ENCODE measurements at places on chromosomes 1 and 21. TPM values are rescaled to one million over a fixed set of nuclear protein-coding genes. Genes with fewer than 3 reads are reported as not detected.

GUK1 gene
- 376 TPM for total RNA-seq

POU3F1 gene
- total RNA-seq: not detected

PPM1J gene
- 2.8 TPM for total RNA-seq

PODN gene
- total RNA-seq: not detected

TMEM39B gene
- total RNA-seq: 27.7 TPM

RXRG gene
- not detected for total RNA-seq

DNA sequence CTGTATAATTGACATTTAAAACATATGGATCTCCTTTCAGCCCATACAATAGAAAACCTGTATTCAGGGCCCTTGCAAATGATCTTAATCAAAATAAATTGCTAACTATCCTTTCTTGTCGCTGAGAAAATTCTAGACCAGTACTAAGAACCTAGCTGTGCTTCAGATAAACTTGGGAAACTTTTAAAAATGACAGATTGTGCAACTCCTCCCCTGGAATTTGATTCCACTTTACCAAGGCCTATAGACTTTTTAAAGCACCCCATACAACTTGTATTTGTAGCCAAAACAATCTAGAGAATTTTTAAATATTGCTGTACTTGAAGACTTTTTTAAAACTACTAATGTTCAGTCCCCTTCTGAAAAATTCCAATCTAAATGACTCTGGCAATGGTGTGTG, 51.6 kb downstream of the ZNF644 start:
- DNase-seq: no peak

- DNase-seq: peak; percentile 44
These were observed 48.6 kb downstream of the HIVEP3 start for GRCh38 chr1:41870076-41870562.

DNA sequence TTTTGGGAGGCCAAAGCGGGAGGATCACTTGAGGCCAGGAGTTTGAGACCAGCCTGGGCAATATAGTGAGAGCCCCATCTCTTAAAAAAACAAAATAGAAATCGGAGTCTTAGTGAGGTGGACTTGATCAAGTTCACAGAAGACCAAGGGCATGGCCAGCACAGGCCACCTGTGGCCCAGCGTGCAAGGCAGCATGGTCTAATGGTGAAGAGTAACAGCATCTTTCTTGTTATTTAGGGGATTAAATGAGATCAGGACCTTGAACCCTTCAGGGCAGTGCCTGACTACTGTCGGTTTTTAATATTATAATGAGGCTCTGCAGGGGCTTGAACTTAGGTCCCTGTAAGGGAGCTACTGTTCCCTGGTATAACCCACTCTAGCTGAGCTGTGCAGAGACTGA, 38.5 kb downstream of the EIF2D start:
- no peak for DNase-seq

GRCh38 chr1:117632269-117633067, 26.6 kb downstream of the TENT5C start:
- DNase-seq: no peak

DNA sequence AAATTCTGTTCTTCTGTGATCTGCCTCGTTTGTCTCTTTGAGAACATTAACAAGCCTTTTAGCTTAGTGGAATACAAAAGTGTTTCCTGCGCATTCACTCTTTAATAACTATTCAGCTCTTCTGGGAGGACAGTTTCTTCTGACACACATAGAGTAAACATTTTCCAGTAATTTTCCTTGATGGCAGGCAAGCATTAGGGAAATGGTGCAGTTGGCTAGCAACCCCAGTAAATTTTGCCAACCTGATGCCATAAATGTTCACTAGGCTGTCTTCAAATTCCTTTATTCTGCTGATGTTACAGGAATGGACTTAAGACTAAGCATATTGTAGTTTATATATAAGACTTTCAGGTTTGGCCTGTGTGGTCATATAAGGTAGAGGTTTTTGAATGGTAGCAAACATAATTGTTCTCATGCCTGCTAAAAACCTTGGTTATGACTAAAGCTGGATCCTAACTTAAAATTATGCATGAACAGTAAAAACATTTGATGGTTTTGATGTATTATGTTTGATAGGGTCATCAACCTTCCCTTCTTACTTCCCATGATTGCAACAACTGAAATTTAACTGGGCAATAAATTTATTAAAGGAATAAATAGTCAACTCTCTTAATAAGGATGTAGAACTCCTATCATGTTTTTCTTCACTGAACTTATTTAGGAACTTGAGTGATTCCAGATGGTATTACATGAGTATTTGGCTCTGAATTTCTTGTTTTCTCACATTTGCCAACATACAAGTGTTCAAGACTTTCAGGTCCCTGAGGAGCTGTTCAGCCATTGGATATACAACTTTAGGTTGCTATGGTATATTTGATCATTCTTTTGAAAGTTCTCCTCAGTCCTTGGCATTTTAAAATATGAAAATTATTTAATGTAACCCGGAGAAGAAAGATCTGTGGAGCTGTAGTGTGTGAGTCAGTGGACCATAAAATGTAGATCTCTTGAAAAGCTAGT, 223.4 kb downstream of the FMN2 start:
- no peak for DNase-seq

- no peak for DNase-seq
These were observed 488.2 kb downstream of the OMA1 start for GRCh38 chr1:58058323-58058722.

GRCh38 chr1:226063224-226063976, 884 bp downstream of the H3-3A start:
- peak; percentile 50 for DNase-seq
